IPS DF 6.9 (cell line): ENCODE measurements at places on chromosomes 2 and 18.

DNA sequence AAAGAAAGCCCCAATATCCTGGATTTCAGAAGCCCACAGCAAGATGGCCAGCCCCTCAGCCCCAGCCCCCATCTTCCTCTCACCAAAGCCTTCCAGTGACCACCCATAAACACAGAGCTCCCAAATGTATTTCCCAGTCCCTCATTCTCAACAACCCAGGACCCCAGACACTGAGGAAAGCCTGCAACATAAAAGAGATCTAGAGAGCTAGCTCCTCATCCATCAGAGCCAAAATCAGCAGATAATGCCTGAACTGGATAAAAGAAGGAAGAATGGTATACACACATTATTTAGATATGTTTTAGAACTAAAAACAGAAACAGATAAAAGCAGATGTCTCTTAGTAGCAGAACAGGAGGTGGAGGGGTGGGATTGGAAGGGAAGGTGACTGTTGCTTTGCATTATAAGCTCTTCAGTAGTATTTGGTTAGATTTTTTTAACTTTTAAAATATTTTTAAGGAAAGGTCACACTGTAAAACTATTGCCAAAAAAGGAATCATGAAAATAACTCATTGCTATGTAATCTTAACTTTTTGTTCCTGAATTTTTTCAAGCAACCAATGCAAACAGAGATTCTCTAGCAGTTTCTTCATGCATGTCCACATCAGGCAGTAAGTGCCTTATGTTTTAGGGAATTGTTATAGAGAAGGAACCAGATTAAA lies 144.2 kb upstream of the PKDCC start:
- no peak for DNase-seq

GRCh38 chr2:175887776-175888175 lies 114.3 kb downstream of the LNPK start:
- DNase-seq = no peak

DNA sequence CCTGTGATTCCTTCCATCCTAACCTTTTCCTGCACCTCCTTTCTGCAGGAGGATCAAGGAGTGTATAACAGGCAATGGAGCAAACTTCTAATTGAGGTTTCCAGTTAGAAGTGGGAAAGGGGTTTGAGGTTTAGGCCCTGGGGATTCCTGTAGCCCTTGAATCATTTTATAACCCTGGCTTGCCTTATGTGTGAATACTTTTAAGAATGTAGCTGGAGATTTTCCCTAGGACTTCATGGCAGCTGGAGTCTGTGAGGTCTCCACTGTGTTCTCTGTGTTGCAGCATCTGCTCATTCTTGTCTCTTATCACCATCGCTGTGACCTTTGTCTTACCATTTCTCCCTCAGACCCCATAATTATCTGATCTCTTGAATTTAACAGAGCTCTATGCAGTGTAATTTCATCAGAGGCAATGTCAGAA lies 370.2 kb upstream of the SLC14A2 start:
- no peak for DNase-seq

DNA sequence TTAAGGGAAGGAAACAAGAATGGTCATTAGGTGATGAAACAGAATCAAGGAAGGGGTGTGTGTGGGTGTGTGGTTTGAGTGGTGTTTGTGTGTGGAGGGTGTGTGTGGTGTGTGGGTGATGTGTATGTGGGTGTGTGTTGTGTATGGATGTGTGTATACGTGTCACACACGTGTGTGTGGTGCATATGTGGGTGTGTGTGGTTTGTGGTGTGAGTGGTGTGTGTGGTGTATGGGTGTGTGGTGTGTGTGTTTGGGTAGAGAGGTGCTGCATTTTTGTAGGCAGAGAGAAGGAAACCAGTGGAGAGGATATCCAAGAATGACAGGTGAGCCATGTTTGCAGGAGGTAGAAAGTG lies 1.1 kb upstream of the CEP192 start:
- no peak for DNase-seq

DNA sequence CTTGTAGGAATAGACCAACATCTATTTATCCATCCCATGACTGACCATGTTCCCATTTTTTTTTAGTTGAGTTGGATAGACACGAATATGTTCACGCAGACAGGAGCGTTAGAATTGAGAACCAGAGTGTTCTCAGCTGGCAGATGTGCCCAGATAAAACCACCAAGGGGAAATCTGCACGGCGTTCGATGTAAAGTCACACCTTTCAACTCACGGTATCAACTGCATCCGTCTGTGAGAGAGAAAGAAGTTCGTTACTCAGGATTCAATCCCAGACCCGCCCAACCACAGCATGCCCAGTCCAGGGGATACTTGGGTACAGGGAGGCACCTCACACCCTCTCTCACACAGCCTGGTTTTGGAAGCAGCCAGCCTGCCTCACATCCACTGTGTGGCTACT lies 26.1 kb downstream of the MAL start:
- DNase-seq = no peak
